Heart left ventricle (tissue), 16 donors: ENCODE measurements at places on chromosomes 1 and 21.
A peak's percentile ranks its signal among the peaks of the same experiment; 100 is the strongest.

DNA sequence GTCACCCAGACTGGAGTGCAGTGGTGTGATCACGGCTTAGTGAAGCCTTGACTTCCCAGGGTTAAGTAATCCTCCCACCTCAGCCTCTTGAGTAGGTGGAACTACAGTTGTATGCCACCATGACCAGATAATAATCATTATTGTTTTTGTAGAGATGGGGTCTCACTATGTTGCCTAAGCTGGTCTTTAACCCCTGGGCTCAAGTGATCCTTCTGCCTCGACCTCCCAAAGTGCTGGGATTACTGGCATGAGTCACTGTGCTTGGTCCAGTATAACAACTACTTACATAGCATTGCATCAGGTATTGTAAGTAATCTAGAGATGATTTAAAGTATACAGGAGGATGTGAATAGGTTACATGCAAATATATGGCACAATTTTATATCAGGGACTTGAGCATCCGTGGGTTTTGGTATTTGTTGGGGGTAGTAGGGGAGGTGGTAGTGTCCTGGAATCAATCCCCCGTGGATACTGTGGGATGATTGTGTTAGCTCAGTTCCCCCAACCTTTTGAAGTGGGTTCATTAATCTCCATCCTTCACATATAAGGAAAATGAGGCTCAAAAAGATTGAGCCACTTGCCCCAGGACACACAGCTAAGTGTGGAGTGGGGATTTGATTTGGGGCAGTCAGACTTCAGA lies 61.4 kb upstream of the CNIH3 start:
- no peak for DNase-seq

DNA sequence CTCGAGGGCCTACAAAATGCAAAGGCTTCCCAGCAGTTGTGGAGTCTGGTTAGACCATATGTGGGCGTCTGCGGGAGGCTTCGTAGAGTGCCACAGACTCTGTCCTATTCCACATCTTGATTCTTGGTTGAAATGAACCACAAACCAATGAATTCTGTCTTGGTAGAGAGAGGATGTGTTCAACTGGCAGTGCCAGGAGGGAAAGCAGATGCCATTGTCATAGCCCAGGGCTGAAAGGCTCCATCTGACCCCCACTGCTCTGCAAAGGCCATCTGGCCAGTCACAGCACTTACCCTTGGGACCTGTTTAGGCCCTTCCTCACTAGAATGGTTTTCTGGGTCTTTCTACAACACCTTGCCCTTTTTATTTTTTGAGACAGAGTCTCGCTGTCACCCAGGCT lies 22.1 kb downstream of the ACOT11 start:
- DNase-seq = no peak

DNA sequence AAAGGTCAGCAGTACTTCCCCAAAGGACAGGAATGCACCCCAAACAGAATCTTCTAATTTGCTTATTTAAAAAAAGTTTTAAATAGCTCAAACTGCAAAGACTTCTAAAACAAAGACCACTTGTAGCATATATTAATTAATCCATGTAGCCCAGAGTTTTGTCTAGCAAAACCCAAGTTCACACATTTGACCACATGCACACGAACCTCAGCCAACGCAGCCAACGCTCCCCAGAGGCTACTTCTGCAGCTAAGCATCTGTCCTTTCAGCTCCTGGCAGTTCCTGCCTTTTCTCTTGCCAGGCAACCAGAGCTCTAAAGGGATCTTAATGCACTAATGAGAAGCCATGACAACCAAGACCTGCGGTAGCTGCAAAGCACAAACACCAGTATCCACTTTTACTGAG lies 89.6 kb downstream of the RERE start:
- peak; percentile 49 for DNase-seq

DNA sequence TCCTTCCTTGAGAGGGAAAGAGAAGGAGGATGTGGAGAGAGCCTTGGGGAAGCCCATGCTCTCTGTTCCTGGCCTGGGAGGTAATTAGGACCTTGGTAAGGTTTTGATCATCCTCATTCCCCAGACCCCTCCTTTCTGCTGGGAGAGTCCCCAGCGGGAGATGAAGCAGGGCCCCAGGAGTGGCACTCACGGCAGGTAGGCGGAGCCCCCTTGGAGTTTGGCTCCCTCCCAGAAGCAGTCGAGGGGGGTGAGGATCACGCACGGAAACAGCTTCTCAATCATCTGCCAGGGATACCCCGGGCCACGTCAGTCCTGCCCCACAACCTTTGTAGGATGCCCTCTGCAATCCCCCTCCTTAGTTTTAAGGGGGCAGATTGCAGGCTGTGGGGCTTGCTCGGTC lies 11.5 kb downstream of the PTCH2 start:
- DNase-seq = no peak

DNA sequence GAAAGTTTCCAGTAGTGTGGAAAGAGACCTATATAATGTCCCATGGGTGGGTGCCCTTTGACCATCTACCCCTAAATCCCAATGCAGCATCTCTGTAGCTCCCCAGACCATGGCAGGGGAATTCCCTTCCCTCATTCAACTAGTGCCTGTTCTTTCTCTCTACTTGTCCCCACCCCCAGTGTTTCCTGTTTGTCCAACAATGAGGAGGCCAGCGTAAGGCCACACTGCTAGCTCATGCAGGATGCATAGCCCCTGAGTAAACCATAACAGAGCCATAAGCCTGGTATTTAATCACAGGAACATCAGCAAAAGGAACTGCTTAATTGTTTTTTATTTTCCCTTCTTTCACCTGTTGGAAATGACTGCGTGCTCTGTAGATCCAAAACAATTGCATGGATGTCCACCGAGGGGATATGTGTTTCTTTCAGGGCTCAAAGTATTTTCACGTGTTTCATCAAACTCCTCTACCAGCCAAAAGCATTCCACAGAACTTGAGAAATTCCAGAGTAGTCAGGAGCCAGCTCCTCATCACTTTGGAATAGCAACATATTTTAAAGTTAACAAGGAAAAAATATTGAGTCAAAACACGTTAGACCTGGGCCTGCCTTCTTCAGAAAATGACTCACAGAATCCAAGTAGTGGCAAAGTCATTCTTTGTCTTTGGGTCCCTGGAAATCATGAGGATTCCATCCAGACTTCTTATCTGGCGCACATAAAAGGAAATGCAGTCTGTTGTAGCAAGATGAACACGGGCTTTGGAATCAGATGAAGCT lies 162.5 kb upstream of the SGIP1 start:
- no peak for DNase-seq

DNA sequence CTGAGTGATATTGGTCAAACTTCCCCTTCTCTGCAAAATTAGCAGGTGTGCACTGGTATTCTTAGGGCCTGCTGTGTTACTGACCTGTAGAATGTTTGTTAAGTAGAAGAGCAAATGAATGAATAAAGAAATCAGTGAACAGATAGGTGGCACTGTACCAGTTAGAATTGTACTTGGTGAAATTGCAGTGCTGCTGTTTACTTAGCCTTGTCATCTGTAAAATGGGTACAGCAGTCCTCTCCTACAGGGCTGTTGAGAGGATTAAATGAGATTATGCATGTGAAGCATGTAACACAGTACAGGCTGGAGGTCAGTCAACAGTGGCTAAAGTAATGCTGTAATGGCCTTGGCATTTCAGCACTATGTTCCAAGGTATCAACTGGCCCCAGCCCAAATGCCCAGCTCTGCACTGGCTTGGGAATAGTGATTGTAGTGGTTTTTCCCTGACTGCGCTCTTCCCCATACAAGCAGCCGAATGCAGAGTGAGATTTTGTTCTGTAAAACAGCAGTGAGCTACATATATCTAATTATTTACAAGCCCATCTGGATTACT lies 10.5 kb downstream of the VANGL1 start:
- no peak for DNase-seq

- no peak for DNase-seq
Measured at GRCh38 chr21:25656412-25656811, 17.4 kb downstream of the JAM2 start.

GRCh38 chr21:40130476-40130875 lies 263.2 kb downstream of the PCP4 start:
- DNase-seq = no peak

- no peak for DNase-seq
Measured at GRCh38 chr1:77382366-77382765, 100.5 kb downstream of the AK5 start.

DNA sequence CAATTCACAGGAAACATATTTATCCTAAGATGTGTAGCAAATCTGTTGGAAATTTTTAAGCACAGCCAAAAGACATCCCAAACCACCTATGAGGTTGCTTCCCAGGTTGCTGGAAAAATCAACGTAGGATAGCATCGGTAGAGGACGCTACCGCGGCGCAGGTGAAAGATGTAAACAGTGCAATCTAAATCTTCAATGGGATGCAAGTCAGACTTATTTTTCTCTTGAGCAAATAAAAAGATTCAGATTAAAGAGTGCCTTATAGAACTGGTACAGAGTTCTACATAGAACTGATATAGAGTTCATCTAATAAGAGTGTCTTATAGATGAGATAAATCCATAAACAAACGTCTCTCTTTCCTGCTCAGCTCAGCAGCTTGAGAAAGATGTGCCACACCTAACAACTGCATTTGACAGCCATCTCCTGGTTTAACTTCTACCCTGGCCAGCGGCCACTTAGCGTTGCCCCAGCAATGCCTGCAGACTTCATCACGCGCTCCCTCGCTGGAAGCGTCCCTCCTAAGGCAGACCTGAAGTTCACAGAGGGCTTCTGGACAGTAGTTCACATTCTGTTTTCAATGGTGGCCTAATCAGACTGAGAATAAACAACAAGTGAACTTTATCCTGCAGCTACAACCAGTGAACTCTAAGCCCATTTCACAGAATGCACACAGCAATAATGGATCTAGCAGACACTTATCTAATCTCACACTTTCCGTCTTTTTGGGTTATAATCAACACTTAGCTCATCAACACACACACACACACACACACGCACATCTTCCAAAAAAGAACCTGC lies 164.5 kb downstream of the TOMM20 start:
- DNase-seq = no peak

- DNase-seq = no peak
Measured at GRCh38 chr1:181181792-181182585, 93.5 kb downstream of the IER5 start.

GRCh38 chr1:179127163-179127895 lies 45.5 kb downstream of the TOR3A start:
- DNase-seq = no peak

DNA sequence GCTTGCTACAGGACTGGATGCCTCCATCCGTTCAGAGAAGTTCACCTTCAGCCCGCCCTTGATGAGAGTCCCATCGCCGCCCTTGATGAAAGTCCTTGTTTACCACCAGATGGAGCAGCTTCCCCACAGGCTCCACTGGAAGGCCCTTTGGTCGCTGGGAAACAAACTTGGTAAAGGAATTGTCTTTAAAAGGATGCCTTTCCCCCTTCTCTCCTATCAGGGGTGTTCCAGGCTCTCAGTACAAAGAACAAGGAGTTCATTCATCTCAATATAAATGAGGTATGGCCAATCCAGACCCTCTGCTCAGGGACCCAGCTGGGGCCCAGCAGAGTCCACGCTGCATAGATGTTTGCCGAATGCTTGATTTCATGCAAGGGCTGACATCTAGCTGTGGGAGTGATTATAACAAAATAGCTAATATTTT lies 50.8 kb downstream of the CAPN9 start:
- DNase-seq = peak; percentile 66

- DNase-seq = no peak
Measured at GRCh38 chr1:105652109-105652508, 1404.4 kb upstream of the PRMT6 start.

GRCh38 chr1:26096471-26096870 lies 15.2 kb upstream of the PDIK1L start:
- DNase-seq = no peak

DNA sequence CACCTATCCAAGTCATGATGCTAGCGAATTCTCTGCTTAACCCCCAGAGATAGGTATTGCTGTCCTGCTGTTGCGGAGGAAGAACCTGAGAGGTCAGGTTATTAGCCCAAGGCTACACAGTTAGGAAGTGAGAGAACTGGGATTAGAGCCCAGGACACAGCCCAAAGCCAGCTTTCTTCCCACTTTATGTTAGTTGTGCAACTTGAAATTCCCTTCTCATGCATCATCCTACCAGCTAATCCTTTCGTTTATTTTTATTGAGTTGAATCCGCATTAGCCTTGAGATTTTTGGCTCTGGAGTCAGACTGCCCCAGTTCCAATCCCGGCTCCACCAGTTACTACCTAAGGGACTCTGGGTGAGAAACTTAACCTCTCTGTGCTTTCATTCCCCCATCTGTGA lies 65.4 kb downstream of the PLEKHA6 start:
- peak; percentile 59 for DNase-seq

- DNase-seq = no peak
Measured at GRCh38 chr1:25821630-25822091, 1.9 kb downstream of the MTFR1L start.

GRCh38 chr1:18653916-18654315 lies 23.3 kb downstream of the PAX7 start:
- DNase-seq = no peak

GRCh38 chr1:212010004-212010403 lies 25.4 kb downstream of the INTS7 start:
- DNase-seq = no peak

- DNase-seq = no peak
Measured at GRCh38 chr1:214364786-214365295, 83.9 kb downstream of the SMYD2 start.

GRCh38 chr1:23904748-23905357 lies 8.3 kb downstream of the CNR2 start:
- DNase-seq = no peak

GRCh38 chr1:166165661-166166328 lies 1.0 kb downstream of the FAM78B start:
- no peak for DNase-seq

GRCh38 chr1:169762699-169763098 lies 28.8 kb upstream of the SELE start:
- no peak for DNase-seq

- DNase-seq = no peak
Measured at GRCh38 chr1:104476126-104476525, 726.4 kb downstream of the AMY1C start.

- DNase-seq = no peak
Measured at GRCh38 chr1:172220376-172220775, 200.1 kb upstream of the C1orf105 start.

DNA sequence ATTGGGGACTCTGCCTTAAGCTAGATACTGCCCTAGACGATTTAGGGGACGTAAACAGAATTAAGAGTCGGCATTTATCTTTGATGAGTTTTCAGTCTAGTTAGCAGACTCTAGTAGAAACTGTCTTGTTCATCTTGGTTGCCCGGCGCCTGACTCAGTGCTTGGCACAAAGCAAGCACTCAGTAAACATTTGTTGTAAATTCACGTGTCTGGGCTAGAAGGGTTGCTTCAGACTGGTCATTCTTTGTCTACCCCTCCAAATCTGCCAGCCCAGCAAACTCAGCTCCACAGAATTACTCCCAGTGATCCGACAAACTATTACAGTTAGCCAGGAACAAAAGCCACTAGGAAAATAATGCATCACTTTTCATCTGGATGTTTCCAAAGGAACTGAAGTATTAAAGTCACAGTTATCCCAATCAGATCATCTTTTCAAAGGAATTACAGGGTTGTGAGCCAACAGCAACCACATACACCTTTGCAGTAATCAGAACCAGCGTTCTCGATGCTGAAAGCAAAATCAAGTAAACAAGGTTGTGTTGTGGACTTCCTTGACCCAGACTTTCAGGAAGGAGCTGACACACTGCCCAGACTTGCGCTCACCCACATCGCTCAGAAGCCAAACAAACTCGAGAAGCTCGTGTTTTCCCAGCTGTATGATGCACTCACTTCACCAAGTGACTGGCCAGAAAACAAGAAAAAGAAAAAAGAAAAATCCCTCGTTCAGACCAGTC lies 66.5 kb upstream of the GADD45A start:
- peak; percentile 49 for DNase-seq
